Effector CD4-positive, alpha-beta T cell (primary cell): ENCODE measurements at places on chromosomes 13 and 19.

DNA sequence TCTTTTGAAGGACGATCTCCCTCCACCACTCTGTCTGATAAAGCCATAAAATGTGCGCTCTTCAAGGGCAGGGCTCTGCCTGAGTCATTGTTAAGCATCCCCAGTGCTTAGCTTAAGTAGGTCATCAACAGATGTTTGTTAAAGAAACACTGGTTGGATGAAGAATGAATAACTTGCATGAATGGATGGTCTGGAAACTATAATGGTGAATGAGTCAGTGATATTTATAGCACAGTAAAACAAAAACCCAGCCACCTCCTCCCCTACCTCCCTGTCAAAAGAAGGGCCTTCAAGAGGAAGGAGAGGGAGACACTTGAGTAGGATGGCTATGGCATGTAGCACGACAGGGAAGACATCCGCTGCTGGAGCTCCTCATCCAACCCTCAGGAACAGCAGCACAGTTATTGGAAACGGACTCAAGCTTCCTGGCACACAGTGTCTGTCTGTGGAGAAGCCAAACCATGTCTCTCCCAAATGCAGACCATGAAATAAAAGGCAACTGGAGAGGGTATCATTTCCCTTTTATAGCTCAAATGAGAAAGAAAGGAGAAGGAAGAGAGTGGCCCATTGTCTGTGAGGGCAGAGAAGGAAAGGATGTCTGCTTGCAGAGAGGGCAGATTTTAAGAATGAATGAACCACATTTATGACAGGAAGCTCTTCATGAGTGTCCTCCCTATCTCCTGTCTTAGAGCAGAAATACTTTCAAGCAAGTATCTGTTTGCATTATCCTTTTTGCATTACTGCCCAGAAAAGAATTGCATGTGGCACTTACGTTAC, 183.5 kb upstream of the UBL3 start:
- DNase-seq, result no peak

GRCh38 chr19:14826006-14826405, 9.0 kb downstream of the OR7A5 start:
- DNase-seq, result no peak

DNA sequence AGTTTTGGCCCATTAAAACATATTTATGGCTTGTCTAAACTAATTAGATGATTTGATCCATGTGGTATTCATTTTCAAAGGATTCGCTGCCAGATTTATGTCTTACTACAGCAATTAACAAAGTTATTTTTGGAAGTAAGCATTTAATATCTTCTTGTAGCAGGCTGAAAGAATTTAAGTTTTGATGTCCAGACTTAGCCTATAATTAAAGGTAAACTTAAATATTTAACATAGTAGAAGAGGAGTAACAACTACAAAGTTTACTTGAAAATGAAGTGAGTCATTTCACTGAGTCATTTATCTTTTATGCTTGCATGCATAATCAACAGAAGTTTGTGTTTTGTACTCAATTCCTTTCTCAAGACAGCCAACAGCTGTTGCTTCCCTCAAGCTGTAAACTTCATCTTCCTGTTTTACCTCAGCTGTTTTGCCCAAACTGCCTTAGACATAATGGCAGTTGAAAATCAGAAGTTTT, 58.1 kb downstream of the EDNRB start:
- no peak for DNase-seq

- no peak for DNase-seq
Observed at GRCh38 chr13:109309625-109310363, 476.6 kb downstream of the IRS2 start.

DNA sequence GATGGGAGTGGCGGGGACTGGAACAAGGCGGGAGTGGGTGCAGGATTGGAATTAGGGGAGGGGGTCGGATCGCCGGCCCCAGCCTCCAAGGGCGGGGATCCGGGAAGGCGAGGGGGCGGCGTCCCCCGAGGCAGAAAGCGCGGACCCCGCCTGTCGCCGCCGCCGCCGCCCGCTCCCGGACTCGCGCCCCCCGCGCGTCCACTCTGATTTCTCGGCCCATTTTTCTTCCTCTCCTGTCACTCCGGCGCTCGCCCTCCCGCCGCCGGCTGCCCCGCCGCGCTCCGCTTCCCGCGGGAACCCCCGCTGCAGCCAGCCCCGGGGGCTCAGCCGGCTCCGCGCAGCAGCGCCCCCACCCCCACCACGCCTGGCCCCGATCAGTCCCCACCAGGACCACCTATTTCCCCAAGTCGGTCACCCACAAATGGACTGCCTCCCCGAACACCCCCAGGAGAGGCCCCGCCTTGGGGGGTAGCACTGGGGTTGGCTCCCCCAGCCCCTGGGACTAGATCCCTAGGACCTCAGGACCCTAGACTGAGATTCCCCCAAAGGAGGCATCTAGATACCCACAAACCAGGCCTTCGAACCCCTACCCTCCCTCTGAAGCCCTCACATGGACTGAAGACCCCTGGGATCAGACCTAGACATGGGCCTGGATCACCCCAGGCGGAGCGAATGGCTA, 12.6 kb upstream of the ERFL start:
- DNase-seq, result no peak

- no peak for DNase-seq
Observed at GRCh38 chr19:46404055-46404752, 9.2 kb downstream of the CCDC8 start.

- DNase-seq, result no peak
Observed at GRCh38 chr13:91719033-91719432, 320.6 kb downstream of the GPC5 start.

GRCh38 chr19:38512277-38512676, 78.8 kb downstream of the RYR1 start:
- no peak for DNase-seq

GRCh38 chr13:88764103-88764502, 1092.9 kb downstream of the SLITRK5 start:
- no peak for DNase-seq

DNA sequence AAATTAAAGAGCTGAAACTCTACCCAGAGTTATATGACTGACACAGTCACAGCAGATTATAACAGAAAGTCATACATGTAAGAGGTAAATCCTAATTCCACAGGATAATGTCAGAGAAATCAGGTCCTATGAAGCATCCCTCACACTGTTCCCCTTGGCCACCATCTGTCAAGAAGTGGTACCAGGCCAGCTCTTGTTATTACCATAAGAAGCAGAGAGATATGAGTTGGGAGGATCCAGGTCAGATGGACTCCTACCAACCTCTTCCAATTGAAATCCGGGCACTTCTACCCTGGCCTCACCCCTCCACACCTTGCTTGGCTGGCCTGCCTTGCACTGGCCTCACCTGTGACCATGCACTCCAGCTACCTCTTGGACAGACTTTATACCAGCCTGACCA, 353.2 kb downstream of the DNAJC15 start:
- DNase-seq, result no peak

- no peak for DNase-seq
Observed at GRCh38 chr19:4232614-4233281, 3.4 kb downstream of the EBI3 start.

- no peak for DNase-seq
Observed at GRCh38 chr19:4588291-4588761, 28.8 kb upstream of the SEMA6B start.
